Activated CD8-positive, alpha-beta memory T cell treated with anti-CD3 and anti-CD28 coated beads, Interleukin-2, amount 10 ng/mL, durations not matched to agents 7 days and 5 days (primary cell): ENCODE measurements at places on chromosomes 7 and 10.

- DNase-seq, result no peak
Observed at GRCh38 chr7:113548137-113548536, 370.7 kb downstream of the PPP1R3A start.

- DNase-seq, result no peak
Observed at GRCh38 chr10:82628373-82628772, 753.4 kb downstream of the NRG3 start.

DNA sequence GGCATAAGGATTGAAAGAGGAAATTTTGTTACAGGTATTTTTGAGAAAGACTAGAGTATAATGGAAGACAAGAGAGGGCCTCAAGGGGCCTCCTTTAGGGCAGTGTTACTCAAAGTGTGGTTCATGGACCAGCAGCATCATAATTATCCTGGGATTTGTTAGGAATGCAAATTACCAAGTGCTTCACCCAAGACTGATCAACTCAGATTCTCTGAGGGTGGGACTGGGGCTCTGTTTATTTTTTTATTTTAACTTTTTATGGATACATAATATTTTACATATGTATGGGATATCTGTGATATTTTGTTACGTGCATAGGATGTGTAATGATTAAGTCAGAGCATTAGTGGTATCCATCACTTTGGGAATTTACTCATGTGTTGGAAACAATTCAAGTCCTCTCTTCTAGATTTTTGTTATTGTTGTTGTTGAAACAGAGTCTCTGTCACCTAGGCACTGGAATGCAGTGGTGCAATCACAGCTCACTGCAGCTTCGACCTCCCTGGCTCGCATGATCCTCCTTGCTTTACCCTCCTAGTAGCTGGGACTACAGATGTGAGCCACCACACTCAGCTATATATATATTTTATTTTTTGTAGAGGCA is 2.2 kb upstream of the KCTD7 start:
- DNase-seq, result no peak

DNA sequence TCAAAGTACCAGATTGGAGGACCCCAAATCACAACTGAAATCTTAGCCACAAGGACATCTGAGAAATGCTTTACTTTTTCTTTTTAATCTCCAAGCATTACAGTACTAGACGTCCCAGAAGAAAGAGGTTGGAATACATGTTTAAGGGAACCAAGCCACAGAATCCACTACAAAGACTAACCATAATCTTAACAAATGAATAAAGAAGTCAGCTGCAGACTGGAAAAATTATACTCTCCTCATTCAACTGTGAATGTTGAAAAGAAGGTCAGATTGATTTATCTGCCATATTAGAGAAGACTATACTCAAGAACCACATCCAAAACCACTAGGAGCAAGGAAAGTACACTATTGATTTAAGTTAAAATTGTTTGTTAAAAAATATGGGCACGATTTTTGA is 102.1 kb upstream of the ABCB5 start:
- DNase-seq, result no peak

DNA sequence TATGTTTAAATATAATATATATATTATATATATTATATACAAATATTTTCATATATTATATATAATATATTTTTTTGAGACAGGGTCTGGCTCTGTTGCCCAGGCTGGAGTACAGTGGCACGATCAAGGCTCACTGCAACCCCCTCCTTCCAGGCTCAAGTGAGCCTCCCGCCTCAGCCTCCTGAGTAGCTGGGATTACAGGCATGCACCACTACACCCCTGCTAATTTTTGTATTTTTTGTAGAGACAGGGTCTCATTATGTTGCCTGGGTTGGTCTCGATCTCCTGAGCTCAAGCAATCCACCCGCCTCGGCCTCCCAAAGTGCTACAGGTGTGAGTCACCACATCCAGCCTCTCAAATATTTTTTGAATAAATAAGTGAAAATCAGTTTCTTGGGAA is 215.5 kb downstream of the GATA3 start:
- DNase-seq, result no peak

GRCh38 chr7:121547544-121548092 is 151.5 kb upstream of the FAM3C start:
- DNase-seq, result no peak

DNA sequence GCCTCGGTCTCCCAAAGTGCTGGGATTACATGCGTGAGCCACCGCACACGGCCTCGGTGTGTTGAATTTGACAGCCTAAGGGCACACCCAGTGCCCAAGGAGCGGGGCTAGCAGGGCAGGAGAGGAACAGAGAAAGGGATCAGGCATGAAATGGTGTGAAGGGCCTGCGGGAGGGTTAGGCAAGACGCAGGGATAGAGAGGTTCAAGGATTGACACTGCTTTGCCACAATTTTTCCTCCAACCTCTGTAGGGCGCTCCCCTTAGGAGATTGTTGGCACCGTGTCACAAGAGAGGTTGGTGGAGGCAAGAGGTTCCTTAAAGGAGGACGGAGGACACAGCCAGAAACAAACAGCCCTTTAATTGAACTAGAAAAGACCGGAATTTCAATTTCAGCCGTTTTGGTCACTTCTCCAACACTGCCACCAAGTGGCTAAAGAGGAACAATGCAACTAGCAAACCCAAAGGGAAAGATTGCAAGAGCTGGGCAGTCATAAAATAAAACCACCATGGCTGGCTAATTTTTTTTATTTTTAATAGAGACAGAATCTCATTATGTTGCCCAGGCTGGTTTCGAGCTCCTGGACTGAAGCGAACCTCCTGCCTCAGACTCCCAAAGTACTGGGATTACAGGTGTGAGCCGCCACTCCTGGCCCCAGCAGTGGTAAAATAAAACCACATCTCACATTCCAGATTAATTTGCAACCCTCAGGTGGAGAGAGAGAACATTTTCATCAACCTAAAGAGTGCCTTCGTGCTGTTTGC is 6.9 kb upstream of the CREB3L2 start:
- peak; percentile 46 for DNase-seq

- no peak for DNase-seq
Observed at GRCh38 chr7:92845736-92846135, 9.4 kb upstream of the CDK6 start.

DNA sequence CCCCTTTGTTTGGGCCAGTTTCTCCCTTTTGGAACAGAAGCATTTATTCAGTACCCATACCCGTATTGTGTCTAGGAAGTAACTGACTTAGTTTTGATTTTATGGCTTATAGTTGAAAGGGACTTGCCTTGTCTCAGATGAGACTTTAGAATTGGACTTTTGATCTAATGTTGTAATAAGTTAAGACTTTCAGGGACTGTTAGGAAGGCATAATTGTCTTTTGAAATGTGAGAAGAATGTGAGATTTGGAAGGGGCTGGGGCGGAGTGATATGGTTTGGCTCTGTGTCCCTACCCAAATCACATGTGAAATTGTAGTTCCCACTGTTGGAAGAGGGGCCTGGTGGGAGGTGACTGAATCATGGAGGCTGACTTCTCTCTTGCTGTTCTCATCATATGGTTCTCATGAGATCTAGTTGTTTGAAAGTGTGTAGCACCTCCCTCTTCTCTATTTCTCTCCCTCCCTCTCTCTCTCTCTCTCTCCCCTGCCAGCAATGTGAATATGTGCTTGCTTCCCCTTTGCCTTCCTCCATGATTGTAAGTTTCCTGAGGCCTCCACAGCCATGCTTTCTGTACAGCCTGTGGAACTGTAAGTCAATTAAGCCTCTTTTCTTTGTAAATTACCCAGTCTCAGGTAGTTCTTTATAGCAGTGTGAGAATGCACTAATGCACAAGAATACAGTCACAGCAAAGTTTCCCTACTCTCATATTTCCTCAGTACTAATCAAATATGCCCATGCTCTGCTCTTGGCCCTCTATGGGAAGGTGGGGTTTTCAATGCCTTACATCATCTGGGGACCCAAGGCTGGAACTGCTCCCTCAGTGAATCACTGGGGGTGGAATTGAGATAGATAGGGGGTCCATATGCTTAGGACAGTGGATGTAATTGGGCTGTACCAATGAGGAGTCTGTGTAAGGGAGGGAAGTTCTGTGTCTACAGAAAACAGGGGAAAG is 17.2 kb upstream of the AKR1C1 start:
- DNase-seq, result no peak

DNA sequence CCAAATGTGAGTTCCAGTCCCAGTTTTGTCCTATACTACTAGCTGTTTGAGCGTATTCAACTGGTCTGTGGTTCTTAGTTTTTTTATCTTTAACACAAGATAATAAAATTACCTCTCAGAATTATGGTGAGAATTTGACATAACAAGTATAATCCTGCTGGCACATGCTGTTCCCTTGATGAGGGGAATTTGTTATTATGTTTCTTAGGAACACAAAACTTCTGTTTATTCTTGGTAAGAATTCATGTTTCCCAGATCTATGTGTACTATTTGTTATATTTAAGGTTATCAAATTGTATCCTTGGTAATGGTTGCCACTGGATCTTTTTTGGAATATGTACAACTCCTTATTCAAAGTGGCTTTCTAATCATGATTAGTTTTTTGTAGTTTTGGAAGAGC is 335.6 kb downstream of the ADK start:
- DNase-seq, result no peak

- DNase-seq, result no peak
Observed at GRCh38 chr7:127760436-127761031, 108.5 kb downstream of the SND1 start.

DNA sequence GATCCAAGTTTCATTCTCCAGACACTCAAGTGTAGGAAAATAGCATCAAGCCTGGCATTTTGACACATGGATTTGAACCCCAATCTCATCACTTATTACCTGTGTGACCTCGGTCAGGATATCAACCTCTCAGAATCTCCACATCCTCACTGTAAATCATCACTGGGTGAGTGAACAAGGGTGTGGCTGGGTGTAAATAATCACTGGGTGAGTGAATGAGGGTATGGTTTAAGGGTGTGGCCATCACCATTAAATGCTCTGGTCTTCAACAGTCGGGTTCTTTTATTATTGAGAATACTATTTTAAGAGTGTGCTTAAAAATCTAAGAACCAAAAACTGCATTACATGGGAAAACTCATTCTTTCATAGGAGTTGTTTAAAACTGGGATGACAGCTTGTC is 200.1 kb downstream of the DOCK4 start:
- DNase-seq, result no peak

- DNase-seq, result no peak
Observed at GRCh38 chr10:63464402-63465292, 1.1 kb downstream of the JMJD1C start.

DNA sequence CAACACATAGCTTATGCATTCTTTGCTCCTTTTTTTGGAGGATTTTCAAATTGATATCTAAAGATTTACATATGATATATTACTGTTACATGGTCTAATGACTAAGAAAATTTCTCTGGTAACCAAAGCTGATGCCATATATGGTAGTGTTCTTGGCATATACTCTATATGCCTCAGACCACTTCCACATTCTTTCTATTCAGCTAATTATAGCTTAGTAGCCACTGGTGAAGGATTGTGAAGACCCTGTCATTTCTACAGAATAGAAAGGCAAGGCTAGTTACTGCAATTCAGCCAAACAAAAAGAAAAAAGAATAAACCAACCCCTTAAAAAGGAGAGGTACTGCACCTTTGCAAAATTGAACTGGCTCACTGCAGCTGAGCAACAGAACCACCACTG is 3.7 kb downstream of the PURB start:
- no peak for DNase-seq

GRCh38 chr7:138828302-138828701 is 30.3 kb upstream of the ATP6V0A4 start:
- DNase-seq, result no peak

GRCh38 chr10:16521311-16522016 is at the start of gene C1QL3:
TSS of gene C1QL3 (minus strand) at chr10:16521879. CDS start at chr10:16521065, 814 bp downstream.
- DNase-seq, result peak; percentile 52

DNA sequence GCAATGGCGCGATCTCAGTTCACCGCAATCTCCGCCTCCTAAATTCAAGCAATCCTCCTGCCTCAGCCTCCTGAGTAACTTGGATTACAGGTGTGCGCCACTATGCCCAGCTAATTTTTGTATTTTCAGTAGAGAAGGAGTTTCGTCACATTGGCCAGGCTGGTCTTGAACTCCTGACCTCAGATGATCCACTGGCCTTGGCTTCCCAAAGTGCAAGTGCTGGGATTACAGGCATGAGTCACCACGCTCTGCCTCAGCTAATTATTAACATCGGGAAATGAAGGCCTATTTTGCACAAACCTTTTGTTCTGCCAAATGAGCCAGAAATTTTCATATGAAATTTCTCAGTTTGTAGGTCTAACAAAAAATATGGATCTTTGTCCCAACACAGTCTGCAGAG is 106.7 kb upstream of the ODAD2 start:
- DNase-seq, result no peak

- DNase-seq, result no peak
Observed at GRCh38 chr7:19066170-19066569, 51.3 kb downstream of the TWIST1 start.

DNA sequence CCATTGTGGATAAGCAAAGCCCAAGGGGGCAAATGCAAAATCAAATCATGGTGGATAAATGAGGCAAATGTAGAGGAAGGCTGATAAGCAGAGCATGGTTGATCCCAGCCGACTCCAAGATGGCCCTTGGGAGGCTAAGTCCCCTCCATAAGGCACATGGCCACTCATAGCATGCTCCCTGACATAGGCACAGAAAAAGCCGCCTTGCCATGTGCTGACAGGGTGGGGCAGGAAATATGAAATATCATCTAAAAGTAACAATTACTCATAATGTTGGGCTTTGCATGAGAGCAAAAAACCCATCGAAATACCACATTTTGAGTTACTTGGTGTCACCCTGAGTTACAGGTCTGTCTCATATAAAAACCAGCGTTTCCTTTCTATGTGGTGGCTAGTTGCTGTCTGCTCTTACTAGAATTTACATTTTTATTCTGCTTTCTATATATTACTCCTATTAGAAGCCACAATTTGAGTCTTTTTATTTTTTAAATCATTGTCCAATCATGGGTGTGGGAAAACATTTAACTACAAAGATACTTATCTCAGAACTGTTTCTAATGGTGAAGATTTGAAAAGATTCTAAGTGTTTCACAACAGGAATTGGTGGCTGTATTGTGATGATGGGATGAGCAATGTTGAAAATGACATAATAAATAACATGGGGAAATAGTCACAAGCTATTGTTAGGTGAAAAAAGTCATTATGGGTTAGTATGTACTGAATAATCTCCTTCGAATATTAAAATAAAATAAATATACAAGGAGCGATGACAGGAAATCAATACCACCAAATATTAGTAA is 102.7 kb downstream of the CUBN start:
- DNase-seq, result peak; percentile 91
